ENCODE measurements at places on chromosomes 4 and X. TPM values are rescaled to one million over a fixed set of nuclear protein-coding genes. Genes with fewer than 3 reads are reported as not detected.
A peak's percentile ranks its signal among the peaks of the same experiment; 100 is the strongest.

Gene CYTL1
- 4.6 TPM for total RNA-seq

Gene CDKL5
- total RNA-seq = 9.3 TPM

Gene MBNL3
- 24.7 TPM for total RNA-seq

Gene SLITRK2
- 1.2 TPM for total RNA-seq

Gene SLC7A11
- total RNA-seq = 0.62 TPM

Gene FATE1
- total RNA-seq = 0.51 TPM

Gene ENPEP
- 31.5 TPM for total RNA-seq

Gene TACR3
- 5.9 TPM for total RNA-seq

Gene BST1
- 4.7 TPM for total RNA-seq

Gene ARHGEF6
- total RNA-seq = 22.7 TPM

DNA sequence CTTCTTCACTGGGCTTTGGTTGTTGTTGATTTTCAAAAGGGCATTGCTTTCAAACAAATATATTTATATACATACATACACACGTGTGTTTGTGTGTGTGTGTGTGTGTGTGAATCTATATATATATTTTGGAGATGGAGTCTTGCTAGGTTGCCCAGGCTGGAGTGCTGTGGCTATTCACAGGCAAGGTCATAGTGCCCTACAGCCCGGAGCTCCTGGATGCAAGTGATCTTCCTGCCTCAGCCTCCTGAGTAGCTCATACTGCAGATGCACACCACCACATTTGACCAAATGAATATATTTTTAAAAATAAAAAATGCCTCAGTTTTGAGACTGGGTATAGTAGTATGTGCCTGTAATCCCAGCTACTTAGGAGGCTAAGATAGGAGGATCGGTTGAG, 34.4 kb downstream of the FRAS1 start:
- no peak for DNase-seq

DNA sequence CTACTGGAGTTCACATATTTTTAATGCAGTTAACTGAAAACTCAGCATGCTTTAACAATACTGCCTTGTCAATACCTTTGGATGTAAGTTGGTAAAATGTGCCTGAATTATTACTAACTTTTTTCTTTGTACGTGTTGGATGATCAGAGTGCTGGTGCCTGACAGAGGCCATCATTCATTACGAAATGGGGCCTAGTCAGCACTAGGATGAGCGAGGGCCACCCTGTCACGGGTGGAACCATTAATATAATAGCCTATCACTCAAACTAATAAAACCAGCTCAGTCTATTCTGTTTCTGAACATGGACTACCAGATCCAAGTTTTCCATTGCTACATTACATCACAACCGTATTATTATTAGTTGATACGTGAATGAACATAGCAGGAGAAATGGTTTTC, 501.7 kb upstream of the TENM3 start:
- DNase-seq = no peak

DNA sequence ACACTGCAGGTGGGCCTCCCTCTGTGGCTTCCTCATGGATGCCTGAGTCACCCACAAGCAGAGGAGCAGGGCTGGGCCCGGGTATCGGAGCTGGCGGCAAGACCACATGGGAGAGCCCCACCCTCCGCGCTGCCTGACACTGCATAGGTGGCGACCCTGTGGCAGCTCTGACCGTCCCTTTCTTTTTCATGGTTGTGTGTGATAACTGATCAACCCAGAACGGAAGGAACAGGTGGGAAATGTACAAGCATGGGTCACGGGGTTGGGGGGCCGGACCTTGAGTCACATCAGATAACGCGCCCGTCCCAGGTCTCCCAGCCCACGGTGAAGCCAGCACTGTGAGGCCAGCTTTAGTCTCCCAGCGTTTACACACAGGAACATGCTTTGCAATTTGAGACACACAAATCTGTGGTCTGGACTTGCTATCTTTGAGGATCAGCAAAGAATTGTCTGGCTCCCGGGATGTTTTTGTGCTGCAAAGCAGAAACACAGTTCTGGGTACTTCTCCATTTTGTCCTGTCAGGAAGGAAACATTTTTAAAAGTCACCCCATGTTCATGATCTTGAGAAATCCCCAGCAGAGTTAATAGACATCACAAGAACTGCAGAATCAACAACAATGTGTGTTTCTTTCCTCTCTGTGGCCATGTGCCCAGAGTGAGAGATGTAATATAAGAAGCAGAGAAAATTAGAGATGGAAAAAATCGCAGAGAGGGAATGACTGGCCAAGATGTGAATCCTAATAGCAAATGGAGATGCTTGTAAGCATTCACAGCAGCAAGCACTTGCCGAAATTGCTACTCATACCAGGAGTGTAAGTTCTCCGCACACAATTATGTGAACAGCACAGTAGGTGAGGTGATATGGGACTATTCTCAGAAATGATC, 70.1 kb upstream of the CBR4 start:
- peak; percentile 95 for DNase-seq

- DNase-seq = peak; percentile 54
Measured at GRCh38 chrX:20742106-20742505, 475.4 kb upstream of the RPS6KA3 start.

DNA sequence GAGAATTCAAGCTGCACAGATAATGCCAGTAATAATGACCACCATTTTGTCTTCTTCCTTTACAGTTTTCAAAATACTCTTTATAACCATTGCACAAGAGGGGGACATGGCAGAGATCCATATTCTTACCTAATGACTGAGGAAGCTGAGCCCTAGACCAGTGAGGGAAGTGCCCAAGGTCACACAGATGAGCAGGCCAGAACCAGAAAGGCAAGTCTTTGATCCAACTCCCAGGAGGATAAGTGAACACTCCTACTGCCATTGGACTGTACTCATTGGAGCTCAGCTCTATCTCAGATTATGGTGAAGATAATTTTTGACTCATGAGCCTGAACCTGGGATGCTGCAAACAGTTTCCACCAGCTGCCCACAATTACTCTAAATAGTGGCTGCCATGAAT, 28.6 kb downstream of the AMER1 start:
- no peak for DNase-seq

DNA sequence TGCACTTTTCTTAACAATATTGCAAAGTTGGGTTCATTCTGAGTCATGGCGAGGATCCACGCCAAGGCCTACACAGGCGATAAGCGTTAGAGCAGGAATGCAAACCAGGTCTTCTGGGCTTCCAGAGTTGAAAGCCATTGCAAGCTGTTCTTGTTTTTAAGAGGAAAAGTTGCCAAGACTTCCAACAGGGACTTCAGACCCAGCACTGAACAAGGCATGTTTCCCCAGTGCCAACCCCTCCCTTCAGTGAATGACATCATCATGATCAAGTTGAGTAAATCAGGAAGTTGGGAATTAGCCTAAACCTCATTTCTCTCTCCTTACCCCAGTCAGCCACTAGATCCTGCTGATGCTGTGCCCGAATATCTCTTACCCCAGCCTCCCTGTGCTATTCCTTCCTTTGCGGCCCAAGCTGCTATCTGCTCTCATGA, 355.1 kb downstream of the HS3ST1 start:
- peak; percentile 12 for DNase-seq

GRCh38 chr4:124936427-124936826, 223.9 kb upstream of the ANKRD50 start:
- DNase-seq = peak; percentile 98

- no peak for DNase-seq
Measured at GRCh38 chr4:130178106-130178505, 1082.2 kb downstream of the C4orf33 start.

DNA sequence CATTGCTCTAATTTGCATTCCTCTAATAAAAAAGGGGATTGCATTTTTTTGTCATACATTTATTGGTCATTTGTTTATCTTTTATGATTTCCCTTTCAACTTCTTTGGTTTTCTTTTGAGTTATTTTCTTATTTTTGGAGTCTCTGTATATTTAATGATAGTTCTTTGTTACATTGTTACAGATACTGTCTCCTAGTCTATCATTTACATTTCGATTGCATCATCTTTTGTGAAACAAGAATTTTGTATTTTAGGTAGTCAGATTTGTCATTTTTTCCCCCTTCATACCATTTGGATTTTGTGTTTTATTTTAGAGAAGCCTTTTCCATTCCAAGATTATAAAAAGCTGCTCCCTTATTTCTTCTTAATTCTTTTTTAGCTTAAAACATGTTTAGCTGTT, 37.1 kb downstream of the SNX25 start:
- no peak for DNase-seq

DNA sequence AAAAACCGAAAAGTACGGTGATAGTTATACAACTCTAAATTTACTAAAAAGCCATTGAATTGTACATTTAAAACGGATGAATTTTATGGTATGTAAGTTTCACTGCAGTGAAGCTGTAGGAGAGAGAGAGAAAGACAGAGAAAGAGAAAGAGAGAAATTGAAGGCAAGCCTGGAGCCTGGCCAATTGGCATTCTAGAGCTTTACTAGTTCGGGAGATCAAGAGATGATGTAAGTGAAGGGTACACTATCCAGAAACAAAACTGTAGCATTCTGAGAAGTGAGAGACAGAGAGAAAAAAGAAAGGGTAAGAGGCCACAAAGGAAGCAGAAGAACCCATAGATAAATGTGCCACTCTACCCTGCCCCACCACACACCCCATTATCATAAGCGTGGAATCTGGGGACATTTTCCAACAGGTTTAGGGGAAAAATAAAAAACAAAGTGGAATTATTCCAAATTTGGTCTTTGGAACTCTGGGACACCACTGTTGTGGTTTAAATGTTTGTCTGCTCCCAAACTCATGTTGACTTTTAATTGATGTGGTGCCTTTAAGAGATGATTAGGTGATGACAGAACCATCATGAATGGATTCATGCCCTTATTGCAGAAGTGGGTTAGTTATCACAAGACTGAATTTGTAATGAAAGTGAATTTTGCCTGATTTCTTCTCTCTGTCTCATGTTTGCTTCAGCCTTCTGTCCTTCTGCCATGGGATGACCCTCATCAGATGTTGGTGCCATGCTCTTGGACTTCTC, 123.0 kb upstream of the PLS3 start:
- DNase-seq = peak; percentile 18

DNA sequence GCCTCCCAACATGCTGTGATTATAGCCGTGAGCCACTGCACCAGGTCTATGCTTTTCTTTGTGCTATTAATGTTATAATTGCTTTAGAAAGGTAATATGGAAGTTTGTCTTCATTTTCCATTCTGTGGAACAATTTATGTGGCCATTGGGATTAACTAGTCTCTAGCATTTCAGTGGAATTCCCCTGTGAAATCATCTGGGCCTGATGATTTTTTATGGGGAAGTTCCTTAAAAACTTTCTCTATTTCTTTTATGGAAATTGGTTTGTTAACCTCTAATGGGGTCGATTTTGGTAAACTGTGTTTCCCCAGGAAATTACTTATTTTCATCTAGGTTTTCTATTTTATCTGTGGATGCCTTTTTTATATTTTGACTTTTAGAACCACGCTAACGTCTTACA, 11.3 kb downstream of the TIMP1 start:
- DNase-seq = no peak

DNA sequence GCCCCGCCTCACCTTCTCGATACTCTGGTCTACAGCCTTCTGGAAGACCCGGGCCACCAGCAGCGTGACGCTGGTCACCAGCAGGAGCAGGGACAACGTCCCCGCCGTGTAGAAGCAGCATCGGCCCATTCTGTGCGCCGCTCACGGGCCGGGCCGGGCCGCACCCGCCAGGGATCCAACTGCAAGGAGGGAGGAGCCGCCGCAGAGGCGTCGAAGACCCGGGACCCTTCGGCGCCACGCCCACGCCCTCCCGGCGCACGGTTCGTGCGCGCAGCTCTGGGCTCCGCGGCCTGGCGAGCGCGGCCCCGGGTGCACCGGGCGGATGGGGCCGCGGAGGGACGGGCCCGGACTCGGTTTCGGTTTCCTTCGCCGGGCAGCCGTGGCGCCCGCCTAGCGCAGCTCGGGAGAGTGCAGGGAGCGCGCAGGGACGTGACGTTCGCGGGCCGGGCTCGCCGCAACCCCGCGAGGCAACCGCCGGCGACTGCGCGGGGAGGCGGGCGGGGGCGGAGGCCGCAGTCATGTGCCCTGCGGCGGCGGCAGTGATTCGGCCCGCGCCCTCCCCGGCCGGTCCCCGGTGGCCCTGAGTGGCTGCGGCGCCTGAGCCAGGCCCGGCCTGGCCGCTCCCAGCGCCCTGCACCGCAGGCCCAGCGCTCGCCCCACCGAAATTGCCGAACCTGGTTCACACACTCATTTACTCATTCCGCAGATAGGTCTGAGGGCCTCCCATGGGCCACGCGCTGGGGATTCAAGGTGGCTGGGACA, at the start of gene SCARB2:
TSS of gene SCARB2 (minus strand) at position 410 of the 762 bp plus-strand sequence. CDS start at position 129, 281 bp downstream.
- peak; percentile 93 for DNase-seq

- DNase-seq = peak; percentile 41
Measured at GRCh38 chr4:138734746-138735145, 280.8 kb upstream of the NOCT start.

DNA sequence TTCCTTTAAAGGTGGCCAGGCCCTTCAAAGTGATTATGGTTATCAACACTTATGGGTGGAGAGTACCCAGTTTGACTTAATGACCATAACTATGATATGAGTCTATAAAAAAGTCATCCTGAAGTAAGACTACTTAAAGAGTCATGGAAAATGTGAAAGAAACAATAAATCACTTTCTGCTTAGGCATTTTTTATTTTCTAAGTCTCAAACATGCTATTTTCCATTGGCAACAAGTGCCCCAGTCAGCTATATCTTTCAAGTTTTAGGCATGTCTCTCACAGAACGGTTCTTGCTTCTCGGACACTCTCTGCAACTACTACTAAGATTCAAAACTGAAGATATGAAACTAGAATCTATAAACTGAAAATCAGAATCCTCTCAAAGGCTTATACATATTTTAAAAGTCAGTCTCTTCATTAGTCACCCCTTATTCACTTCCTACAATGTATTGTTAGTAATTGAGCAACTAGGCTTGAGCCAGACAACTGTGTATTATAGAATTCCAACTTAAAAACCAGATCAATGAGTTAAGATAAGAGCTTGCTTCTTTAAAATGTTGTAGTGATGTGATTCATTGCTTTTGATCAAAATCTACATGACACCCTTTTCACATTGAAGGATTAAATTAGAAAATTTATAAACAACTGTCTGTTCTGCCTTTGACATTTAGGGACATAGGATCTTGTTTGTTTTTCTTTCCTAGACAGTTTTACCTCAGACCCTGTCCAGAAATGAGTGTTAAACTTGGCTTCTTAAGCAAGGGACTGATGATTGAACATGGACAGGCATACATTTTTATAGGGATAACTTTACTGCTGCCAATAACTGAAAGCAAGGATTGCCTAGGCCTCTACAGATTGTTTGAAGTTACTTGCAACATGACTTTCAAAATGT, 2.9 kb downstream of the ANTXR2 start:
- DNase-seq = peak; percentile 13

- peak; percentile 70 for DNase-seq
Measured at GRCh38 chr4:173243917-173244658, 75.5 kb downstream of the GALNT7 start.

Data from tongue (tissue), 3 donors.